Posterior cingulate gyrus (tissue), 11 donors: ENCODE measurements at places on chromosomes 12 and 14.

DNA sequence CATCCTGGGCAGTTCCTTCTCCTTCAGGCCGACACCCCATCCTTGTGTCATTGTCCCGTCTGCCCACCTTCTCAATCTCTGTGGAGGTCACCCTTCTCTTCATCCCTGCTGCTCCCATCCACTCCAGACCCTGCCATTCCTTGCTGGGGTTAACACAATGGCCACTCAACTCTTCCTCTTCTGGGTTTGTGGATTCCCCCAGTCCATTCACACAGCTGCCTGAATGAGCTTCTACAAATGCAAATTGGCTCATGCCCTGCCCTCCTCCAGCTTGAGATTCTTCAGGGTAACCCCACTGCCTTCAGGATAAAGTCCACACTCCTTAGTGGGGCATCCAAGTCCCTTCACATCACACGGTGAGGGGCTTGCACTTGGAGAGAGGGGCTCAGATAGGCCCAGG, 17.2 kb upstream of the PRMT8 start:
- no peak for DNase-seq

DNA sequence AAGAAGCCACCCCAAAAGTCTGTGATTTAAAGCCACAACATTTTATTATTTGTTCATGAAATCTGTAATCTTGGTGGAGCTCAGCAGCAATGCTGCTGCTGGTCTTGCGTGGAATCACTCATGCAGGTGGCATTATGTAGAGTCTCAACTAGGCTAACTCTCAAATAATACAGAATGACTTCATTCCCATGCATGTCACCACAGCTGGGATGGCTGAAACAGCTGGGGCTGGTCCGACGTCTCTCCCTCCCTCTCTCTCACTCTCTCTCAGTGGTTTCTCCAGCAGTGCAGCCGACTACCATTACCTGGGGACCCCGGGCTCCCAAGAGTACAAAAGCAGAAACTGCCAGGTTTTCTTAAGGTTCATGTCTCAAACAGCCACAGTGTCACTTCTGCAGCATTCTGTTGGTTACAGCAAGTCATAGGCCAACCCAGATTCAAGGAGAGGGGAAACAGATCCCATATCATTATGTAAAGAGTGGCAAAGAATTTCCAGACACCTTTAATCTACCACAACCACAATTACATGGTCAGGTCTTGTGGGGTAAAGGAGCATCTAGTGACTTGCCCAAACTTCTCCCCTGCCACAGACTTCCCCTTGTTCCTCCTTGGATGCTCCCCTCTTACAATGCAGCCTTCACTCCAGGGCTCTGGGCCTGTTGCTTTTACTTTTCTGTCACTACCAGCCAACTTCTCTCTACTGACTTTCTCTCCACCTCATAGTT, 192.0 kb upstream of the HMGA2 start:
- no peak for DNase-seq

DNA sequence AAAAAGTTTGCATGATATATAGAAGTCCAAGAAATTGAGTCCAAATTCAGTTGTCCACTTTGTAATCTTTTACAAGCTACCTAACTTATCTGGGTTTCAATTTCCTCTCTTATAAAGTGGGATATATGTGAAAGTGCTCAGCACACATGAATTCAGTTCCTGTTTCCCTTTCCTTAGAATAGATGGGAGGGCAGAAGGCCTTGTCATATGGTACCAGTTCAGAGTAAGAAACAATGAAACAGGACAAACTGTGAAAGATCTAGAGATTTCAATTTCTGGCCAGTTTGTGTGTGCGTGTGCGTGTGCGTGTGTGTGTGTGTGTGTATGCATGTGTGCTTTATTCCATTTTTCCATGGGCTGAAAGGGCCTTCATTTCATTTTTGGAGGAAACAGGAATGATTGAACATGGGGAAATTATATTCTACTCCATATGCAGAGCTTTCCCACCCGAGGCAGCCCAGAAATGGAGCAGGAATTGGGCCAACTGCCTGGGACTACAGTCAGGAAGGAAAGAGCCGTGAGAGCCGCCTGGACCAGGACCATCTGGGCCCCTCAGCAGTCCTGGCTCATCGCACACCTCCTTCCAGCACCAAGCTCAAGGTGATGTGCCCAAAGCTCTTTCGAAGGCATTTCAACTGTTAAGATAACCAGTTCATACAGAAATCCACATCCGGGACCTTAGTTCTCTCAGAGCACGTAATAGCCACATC, 183.2 kb downstream of the EPS8 start:
- DNase-seq: no peak

DNA sequence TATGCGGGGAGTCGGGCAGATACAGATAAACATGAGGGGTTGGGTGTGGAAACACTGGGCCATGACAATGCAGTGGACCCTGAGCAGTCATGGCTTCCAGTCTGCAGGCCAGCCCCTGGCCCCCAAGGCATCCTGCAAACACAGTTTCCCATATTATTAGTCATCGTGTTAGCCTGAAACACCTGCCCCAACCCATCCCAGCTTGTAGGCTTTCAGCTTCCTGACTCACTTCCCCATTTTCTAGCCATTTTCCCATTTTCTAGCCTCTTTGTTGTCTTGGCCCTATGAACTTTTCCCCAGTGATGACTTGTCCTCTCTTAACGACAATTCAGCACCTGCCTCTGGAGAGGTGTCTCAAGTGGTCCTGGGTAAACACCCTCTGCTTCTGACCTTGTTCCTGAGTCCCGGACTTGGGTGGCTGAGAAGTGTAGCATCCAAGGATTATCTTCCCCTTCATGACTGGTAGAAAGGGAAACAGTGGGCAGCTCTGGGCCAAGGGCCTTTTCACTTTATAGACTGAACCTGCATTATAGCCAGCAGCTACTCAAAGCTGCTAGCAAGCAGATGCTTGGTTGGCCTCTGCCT, 4.3 kb upstream of the PGF start:
- no peak for DNase-seq
